ENCODE measurements at places on chromosomes 5 and 9.

DNA sequence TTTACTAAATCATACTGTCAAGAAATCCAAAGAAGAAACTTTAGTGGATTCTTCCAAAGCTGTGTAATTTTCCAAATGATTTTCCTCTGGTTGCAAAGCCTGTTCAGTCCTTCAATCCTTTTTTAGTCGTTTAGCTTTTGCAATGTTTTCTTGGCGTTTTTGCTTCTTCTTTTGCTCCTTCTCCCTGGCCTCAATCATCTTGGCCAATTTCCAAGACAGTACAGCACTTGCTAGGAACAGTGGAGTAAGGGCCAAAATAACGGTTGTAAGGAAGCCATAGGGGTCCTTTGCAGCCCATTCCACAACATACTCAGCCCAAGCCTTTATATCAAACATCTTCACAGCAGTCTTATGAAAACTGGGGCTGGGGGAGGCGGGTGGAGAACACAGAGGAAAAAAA, 2.4 kb downstream of the SMIM15 start:
- no peak for DNase-seq

DNA sequence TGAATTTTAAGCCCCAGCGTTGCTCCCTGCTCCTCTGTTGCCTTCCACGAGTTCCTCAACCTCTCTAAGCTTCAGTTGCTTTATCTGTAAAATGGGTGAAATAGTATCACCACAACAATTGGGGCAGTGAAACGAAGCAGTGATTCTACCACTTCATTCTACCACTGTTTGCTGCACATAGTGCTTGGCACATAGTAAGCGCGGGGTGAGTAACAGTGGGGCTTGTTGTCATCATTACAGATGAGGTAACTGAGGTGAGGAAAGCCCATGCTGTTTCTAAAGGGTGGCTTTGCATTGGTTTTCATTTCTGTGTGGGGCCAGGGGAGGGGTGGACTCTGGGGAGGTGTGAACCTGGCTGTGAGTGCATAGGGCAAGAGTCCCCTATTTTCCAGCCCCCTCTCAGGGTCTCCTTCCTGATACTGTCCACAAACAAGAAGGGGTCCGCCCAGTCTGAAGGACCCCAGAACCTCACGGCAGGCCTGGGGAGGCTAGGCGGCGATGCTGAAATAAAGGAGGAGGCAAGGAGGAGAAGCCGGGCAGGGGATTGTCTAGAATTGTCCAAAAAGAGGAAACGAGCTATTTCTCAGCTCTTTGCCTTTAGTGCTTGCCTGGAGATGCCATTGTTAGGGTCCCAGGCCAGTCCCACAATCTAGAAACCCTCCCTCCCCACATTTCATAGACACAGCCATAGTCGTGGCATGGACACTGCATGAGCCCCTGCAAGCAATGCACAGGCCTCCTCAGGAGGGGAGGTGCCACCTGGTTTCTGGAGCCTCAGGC, 65.6 kb downstream of the IL6ST start:
- DNase-seq = no peak

DNA sequence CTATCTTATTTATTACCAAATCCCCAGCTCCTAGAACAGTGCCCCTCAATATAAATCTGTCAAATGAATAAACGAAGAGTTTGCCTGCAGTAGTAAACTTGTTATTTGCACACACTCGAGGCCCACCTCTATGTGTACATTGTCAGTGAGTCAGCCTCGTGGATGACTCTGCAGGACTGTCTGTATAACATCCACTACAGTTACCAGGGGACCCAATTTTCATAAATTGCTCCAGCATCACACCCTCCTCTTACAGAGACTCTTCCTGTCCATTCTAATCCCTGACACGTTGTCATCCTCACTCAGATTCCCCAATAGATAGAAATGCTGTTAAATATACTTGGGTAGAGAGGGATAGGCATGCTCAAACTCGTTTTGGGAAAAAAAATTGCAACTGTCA, 478.5 kb downstream of the RAB3C start:
- DNase-seq = no peak

DNA sequence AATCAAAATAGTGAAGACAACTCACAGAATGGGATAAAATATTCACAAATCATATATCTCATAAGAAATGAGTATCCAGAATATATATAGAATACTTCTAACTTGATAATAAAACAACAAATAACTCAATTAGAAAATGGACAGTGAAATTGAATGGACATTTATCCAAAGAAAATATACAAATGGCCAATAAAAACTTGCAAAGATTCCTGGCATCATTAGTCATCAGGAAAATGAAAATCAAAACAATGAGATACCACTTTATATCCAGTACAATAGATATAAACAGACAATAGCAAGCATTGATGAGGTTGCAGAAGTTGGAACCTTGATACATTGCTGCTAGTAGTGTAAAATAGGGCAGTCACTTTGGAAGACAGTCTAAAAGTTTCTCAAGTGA, 12.8 kb upstream of the TLR4 start:
- DNase-seq = no peak

- DNase-seq = no peak
Measured at GRCh38 chr5:66643387-66643786, 47.2 kb downstream of the MAST4 start.

- no peak for DNase-seq
Measured at GRCh38 chr9:15400281-15400941, 22.3 kb upstream of the SNAPC3 start.

- DNase-seq = no peak
Measured at GRCh38 chr5:125181159-125181558, 434.7 kb upstream of the ZNF608 start.

DNA sequence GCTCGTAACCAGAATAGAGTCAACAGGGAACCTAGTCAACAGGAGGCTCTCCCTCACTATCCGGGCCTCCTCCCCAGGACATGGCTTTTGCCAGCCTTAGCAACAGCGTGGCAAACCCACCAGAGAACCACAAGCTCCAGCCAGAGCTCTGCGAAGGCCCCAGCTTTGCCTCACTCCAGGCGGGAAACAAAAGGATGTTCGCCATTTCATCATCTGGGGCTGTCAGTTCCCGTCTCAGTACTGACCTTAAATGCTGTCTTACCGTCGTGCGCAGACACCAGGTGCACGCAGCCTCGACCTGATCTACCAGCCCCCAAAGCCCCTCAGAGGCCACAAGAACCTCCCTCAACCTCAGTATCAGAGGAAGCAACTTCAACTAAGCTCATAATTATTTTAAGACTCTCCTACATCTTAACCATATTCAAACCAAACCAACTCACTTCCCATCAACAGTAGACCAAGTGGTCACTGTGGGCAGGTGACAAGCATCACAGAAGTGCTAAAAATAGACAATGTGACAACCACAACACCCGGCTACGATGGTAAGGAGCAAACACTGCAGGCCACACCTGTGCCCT, 71.4 kb downstream of the SEMA4D start:
- DNase-seq = peak; percentile 60

All from NAMALWA (cell line).